ENCODE measurements at places on chromosomes 11 and 22. TPM values are rescaled to one million over a fixed set of nuclear protein-coding genes. Genes with fewer than 3 reads are reported as not detected.

Gene CD3D
- 0.89 TPM for total RNA-seq

GRCh38 chr22:43365715-43366440, 22.7 kb upstream of the SCUBE1 start:
- no peak for DNase-seq
- no peak overlapping the region for H3K27ac ChIP-seq
- H3K27me3 ChIP-seq: no peaks in the 10 kb centered on the region

Gene OR4D5
- not detected for total RNA-seq

DNA sequence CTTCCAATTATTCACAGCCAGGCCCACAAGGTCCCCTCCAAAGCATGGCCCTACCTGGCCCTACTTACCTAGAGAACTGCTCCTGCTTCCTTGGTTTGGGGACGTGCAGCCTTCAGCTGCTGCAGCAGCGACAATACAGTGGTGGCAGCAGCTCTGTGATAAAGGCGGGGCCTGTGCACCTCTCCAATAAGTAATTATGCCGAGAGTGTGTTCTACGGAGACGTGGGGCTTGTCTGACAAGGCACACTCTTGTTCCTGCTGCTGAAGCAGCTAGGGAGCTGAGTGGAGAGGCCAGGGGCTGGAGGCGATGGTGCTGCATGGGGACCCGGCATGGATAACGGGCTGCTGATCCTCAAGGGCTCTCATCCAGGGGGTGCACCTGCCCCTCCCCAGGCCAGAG, 98.0 kb upstream of the THY1 start:
- no peaks in the 10 kb centered on the region for H3K36me3 ChIP-seq
- 0 out of 2 replicates have a peak, but pooled peaks cover 3% of the 10 kb centered on the region for H3K27me3 ChIP-seq
- H3K4me1 ChIP-seq: peaks cover 4% of the 10 kb centered on the region
- H3K4me3 ChIP-seq: no peak overlapping the region

DNA sequence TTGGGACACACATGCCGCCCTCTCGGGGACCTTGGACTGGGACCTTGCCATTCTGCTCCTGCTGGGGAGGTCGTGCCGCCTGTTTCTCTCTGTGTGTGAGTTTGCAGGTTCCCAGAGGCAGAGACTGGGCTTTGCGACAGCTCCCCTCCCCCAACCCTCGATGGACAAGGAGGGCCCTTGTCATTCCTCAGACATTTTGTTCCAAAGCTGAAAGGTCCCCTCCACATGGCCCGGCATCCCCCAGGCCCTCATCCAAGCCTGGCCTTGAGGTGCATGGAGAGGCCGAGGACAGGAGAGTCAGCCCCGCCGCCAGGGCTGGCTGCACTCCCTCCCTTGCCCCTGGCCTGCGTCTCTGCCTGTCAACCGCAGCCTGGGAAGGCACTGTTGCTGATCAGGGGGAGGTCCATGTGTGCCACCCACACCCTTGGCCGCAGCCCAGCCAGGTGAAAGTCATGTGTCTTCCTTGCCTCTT, 25.6 kb downstream of the FADS2 start:
- DNase-seq: no peak
- H3K4me1 ChIP-seq: no peaks in the 10 kb centered on the region
- H3K4me3 ChIP-seq: no peak overlapping the region
- peaks cover 64% of the 10 kb centered on the region for H3K36me3 ChIP-seq
- no peaks in the 10 kb centered on the region for H3K27me3 ChIP-seq
- H3K27ac ChIP-seq: no peak overlapping the region

- H3K36me3 ChIP-seq: no peaks in the 10 kb centered on the region
- peaks cover 16% of the 10 kb centered on the region for H3K4me1 ChIP-seq
- 0 out of 2 replicates have a peak overlapping the region, but pooled peaks have one; percentile 48 for H3K27ac ChIP-seq
- peak overlapping the region; percentile 31 for H3K4me3 ChIP-seq
These were observed 1.9 kb downstream of the CHADL start for GRCh38 chr22:41238570-41239442.

Gene MS4A6A
- 0.16 TPM for total RNA-seq

- no peaks in the 10 kb centered on the region for H3K36me3 ChIP-seq
- no peak for DNase-seq
- H3K4me1 ChIP-seq: no peaks in the 10 kb centered on the region
These were observed 6.7 kb upstream of the ADAMTS15 start for GRCh38 chr11:130441719-130442118.

DNA sequence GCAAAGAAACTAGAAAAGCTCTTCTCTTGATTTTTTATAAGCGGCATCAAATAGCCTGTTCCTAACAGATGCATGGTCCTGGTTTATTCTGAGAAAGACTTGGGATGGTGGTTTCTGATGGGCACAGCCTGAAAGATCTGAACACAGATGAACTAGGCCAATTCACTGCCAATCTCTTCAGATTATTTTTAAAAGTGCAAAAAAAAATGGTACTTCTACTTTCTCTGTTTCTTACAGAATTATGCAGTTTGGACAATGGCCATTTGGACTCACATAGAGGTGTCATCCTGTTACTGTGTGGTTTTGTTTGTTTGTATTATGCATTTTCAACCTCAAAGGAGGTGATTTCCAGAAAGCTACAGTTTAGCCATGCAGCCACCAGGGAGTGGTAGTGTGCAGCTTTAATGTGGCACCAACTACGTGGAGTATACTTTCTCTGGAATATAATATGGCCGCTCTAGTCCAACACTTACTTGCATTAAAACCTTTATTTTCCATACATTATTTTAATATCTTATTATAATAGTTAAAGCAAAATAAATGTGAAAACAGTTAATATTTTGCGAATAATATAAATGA, 469.8 kb upstream of the KIRREL3 start:
- peaks cover 3% of the 10 kb centered on the region for H3K4me1 ChIP-seq
- DNase-seq: peak; percentile 47
- H3K4me3 ChIP-seq: no peak overlapping the region
- no peaks in the 10 kb centered on the region for H3K27me3 ChIP-seq
- H3K27ac ChIP-seq: no peak overlapping the region
- no peaks in the 10 kb centered on the region for H3K36me3 ChIP-seq

- H3K27me3 ChIP-seq: 0 out of 2 replicates have a peak, but pooled peaks cover 3% of the 10 kb centered on the region
- DNase-seq: no peak
- H3K4me1 ChIP-seq: peaks cover 32% of the 10 kb centered on the region
- no peak overlapping the region for H3K4me3 ChIP-seq
- no peak overlapping the region for H3K27ac ChIP-seq
These were observed 5.1 kb upstream of the TALDO1 start for GRCh38 chr11:742156-742546.

Gene EHF
- total RNA-seq: 0.60 TPM

DNA sequence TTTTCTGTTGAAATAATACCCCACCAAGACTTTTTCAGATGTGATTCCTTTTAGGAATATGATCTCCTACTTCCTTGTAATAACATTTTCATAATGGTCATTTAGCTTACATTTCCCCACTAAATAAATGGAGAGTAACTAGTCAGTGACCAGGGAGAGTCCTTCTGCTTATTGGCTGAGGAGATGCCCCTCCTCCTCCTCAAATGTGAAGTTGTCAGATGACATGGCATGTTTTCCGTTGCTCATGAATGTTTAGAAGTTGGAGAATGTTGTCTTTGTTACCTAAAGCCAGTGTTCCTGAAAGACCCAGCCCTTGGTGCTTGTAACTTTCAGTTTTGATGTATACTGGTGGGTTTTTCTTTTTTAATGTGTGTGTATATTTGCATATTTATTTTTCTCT, 38.2 kb downstream of the CSRP3 start:
- H3K27ac ChIP-seq: peak overlapping the region; percentile 39
- no peaks in the 10 kb centered on the region for H3K4me1 ChIP-seq
- no peaks in the 10 kb centered on the region for H3K27me3 ChIP-seq

GRCh38 chr11:43541993-43542392, 138.5 kb upstream of the HSD17B12 start:
- peaks cover 3% of the 10 kb centered on the region for H3K36me3 ChIP-seq
- no peak overlapping the region for H3K4me3 ChIP-seq

Gene KCNQ1
- 4.3 TPM for total RNA-seq

DNA sequence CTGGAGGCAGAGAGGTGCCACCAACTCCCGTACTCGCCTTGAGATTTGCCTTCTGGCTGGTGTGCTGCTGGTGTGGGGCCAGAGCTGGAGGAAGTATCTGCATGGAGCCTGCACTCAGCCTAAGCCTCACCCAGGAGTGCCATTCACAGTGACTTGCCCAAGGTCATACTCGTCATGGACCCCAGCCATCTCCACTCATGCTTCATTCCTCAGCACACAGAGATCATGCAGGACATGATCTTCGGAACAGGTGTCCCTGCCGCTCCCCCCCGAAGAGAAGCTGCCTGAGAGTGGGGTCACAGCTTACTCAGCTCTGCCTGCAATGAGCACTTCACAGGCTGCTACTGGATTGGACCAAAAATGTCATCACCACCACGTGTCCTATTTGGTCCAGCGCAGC, 49.0 kb downstream of the PC start:
- peak overlapping the region; percentile 37 for H3K27ac ChIP-seq
- H3K36me3 ChIP-seq: no peaks in the 10 kb centered on the region
- no peak overlapping the region for H3K4me3 ChIP-seq
- no peaks in the 10 kb centered on the region for H3K27me3 ChIP-seq
- no peak for DNase-seq

- H3K27me3 ChIP-seq: peaks cover 51% of the 10 kb centered on the region
- H3K36me3 ChIP-seq: no peaks in the 10 kb centered on the region
- peaks cover 12% of the 10 kb centered on the region for H3K4me1 ChIP-seq
- H3K4me3 ChIP-seq: peak within 1 kb of the TSS; percentile 81
- no peak within 1 kb of the TSS for H3K27ac ChIP-seq
- peak; percentile 46 for DNase-seq
These were observed at the start of gene GUCY1A2 for GRCh38 chr11:107018219-107018901. TSS of gene GUCY1A2 (minus strand) at chr11:107018476. CDS start at chr11:107018055, 421 bp downstream.

Gene CHRDL2
- 0.25 TPM for total RNA-seq

Gene OR52A1
- 5.4 TPM for total RNA-seq

GRCh38 chr11:24762076-24762475, 265.2 kb downstream of the LUZP2 start:
- no peak overlapping the region for H3K4me3 ChIP-seq
- DNase-seq: no peak
- H3K36me3 ChIP-seq: peaks cover 3% of the 10 kb centered on the region
- H3K27ac ChIP-seq: no peak overlapping the region
- peaks cover 16% of the 10 kb centered on the region for H3K4me1 ChIP-seq
- H3K27me3 ChIP-seq: no peaks in the 10 kb centered on the region

DNA sequence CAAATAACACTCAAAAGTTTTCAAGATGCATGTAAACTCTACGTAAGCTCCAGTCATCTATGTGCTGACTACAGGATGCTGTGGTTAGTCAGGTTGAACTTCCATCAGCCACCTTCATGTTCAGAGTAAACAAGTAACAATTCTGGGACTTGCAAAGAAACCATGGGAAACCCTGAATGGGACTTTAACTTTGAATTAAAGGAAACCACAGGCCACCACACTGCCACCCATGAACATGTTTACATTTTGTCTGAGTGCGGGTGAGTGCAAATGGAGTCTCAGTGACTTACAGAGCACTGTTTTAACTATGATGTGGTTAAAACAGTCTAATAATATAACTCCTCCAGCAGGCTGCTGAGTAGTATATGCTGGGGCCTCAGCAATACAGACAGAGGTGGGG, 12.9 kb upstream of the SYTL2 start:
- H3K27me3 ChIP-seq: no peaks in the 10 kb centered on the region
- H3K36me3 ChIP-seq: no peaks in the 10 kb centered on the region
- H3K4me3 ChIP-seq: no peak overlapping the region
- no peak overlapping the region for H3K27ac ChIP-seq
- no peak for DNase-seq

GRCh38 chr11:110029714-110030113, 63.5 kb upstream of the ZC3H12C start:
- H3K4me1 ChIP-seq: peaks cover 3% of the 10 kb centered on the region
- H3K36me3 ChIP-seq: no peaks in the 10 kb centered on the region
- DNase-seq: no peak
- no peak overlapping the region for H3K4me3 ChIP-seq

DNA sequence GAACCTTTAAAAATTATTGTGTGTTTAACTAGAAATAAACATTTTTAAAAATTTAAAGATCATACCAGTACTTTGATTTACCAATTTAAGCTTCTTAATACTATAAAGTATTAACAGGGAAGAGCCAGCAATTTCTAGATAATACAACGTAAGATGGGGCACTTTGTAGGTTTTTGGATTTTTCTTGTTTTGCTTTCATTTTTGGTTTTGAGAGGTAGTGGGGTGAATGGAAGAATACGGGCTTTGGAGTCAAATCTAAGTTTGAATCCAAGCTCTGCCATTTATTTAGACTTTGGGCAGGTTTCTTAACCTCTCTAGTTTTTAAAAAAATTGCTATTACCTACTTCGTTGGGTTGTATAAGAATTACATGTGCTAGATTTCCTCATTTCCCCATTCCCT, 44.9 kb downstream of the CSTPP1 start:
- H3K27me3 ChIP-seq: peaks cover 33% of the 10 kb centered on the region
- peaks cover 21% of the 10 kb centered on the region for H3K4me1 ChIP-seq
- no peak overlapping the region for H3K4me3 ChIP-seq
- no peaks in the 10 kb centered on the region for H3K36me3 ChIP-seq
- H3K27ac ChIP-seq: no peak overlapping the region

DNA sequence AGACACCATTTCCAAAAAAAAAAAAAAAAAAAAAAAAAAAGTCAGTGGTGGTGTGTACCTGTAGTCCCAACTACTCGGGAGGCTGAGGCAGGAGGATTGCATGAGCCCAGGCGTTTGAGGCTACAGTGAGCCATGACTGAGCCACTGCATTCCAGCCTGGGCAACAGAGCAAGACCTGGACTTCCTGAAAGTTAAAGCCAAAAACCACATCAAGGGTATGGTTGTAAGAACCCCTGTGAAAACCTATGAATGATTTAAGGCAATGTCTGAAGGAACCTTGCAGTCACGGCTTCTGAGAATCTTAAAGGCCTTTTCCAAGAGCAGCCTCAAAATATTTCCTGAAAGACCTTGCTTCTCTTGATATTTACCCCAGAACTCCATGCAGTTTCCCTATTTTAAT, 30.5 kb upstream of the MSANTD2 start:
- peaks cover 38% of the 10 kb centered on the region for H3K27me3 ChIP-seq
- H3K4me1 ChIP-seq: peaks cover 10% of the 10 kb centered on the region
- no peak overlapping the region for H3K4me3 ChIP-seq
- H3K36me3 ChIP-seq: no peaks in the 10 kb centered on the region
- no peak overlapping the region for H3K27ac ChIP-seq
- DNase-seq: no peak

Gene EXPH5
- total RNA-seq: 9.2 TPM
